HT-29 (cell line): ENCODE measurements at places on chromosomes 12 and 14.

DNA sequence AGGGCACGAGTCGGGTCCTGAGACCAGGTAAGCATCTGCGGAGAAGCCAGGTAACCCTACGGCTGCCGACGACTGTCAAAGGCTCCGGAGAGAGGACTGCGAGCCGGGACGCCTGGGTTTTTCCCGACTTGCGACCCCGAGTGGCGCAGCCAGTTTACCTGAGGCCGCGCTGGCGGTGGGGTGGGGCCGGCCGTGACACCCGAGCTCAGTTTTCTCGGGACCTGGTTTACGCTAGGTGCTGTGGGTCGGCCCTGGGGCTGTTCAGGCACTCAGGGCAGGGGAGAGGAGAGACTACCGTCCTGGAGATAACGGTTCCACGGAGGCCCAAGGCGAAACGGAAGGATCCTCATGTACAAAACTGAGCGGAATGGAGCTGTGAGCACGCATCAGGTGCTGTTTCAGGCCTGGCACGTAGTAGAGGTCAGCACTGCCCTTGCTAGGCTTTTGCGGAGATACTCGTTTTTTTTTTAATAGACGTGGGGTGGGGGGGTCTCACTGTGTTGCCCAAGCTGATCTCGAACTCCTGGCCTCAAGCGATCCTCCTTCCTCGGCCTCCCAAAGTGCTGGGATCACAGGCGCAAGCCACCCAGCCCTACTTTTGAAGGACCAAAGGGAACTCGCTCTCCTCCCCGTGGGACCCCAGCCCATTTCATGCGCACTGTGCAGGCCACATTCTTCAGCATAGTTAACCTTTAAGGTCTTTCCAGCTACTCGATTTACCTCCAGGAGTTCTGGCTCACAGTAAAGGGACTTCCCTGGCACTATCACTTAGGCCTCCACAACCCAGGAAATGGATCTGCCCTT is 471 bp downstream of the MTRFR start:
- peak; percentile 16 for DNase-seq

GRCh38 chr12:110508071-110508586 is 6.0 kb downstream of the RAD9B start:
- no peak for DNase-seq

DNA sequence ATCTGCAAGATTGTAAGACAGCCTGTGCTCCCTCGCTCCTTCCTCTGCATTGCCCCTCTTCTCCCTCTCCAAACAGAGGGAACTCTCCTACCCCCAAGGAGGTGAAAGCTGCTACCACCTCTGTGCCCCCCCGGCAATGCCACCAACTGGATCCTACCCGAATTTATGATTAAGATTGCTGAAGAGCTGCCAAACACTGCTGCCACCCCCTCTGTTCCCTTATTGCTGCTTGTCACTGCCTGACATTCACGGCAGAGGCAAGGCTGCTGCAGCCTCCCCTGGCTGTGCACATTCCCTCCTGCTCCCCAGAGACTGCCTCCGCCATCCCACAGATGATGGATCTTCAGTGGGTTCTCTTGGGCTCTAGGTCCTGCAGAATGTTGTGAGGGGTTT is 37.4 kb downstream of the DAD1 start:
- no peak for DNase-seq

- DNase-seq, result no peak
Observed at GRCh38 chr12:57469296-57470164, 9.9 kb downstream of the GLI1 start.
